ENCODE measurements at places on chromosomes 3 and 15. TPM values are rescaled to one million over a fixed set of nuclear protein-coding genes. Genes with fewer than 3 reads are reported as not detected.

- H3K36me3 ChIP-seq: no peaks in the 10 kb centered on the region
- DNase-seq: no peak
- no peaks in the 10 kb centered on the region for H3K27me3 ChIP-seq
Observed at GRCh38 chr3:11080492-11080891, 73.8 kb upstream of the HRH1 start.

DNA sequence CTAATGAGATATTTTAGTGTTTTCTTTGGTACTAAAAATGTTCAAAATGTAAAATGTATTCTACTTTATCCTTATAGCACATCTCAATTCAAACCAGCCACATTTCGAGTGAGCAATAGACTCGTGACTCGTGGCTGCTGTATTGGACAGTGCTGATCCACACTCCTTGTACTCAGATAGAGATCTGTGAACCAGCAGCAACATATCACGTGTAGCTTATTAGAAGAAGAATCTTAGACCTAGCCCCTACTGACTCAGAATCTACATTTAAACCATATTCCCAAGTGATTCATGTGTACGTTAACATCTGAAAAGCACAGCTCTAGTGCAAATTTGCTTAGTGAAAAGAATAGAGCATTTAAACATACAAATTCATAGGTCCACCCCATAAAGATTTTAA lies 130.9 kb downstream of the IL1RAP start:
- no peaks in the 10 kb centered on the region for H3K4me1 ChIP-seq
- H3K27ac ChIP-seq: no peak overlapping the region
- H3K27me3 ChIP-seq: no peaks in the 10 kb centered on the region
- DNase-seq: no peak
- H3K36me3 ChIP-seq: peaks cover 4% of the 10 kb centered on the region
- no peak overlapping the region for H3K4me3 ChIP-seq

GRCh38 chr15:59562448-59563186 lies 49.0 kb upstream of the GCNT3 start:
- no peak overlapping the region for H3K27ac ChIP-seq
- no peak for DNase-seq
- no peaks in the 10 kb centered on the region for H3K36me3 ChIP-seq
- H3K4me3 ChIP-seq: no peak overlapping the region

GRCh38 chr3:57689367-57690053 lies 3.4 kb downstream of the DENND6A start:
- DNase-seq: no peak
- H3K36me3 ChIP-seq: no peaks in the 10 kb centered on the region
- no peak overlapping the region for H3K27ac ChIP-seq
- H3K4me1 ChIP-seq: peaks cover 46% of the 10 kb centered on the region
- no peaks in the 10 kb centered on the region for H3K27me3 ChIP-seq
- H3K4me3 ChIP-seq: no peak overlapping the region

DNA sequence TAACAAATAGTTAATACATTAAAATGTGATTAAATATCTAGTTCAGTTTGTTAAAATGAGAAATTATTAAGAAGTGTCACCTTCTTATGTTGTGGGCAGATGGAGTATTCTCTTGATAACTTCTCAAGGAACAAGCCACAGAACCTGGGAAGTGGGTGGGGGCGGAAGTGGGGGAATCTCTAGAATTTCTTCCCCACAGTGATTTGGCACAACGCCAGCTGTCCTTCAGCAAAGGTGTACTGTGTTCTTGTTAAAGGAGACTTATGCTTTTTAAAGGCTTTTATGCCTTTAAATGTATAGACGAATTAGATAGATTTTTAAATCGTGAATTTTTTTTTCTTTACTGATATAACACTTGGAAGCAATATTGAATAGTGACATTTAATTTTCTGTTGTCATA lies 42.4 kb downstream of the SEC22A start:
- peaks cover 28% of the 10 kb centered on the region for H3K36me3 ChIP-seq
- H3K27ac ChIP-seq: no peak overlapping the region
- H3K27me3 ChIP-seq: no peaks in the 10 kb centered on the region
- H3K4me3 ChIP-seq: no peak overlapping the region
- peaks cover 9% of the 10 kb centered on the region for H3K4me1 ChIP-seq
- no peak for DNase-seq

DNA sequence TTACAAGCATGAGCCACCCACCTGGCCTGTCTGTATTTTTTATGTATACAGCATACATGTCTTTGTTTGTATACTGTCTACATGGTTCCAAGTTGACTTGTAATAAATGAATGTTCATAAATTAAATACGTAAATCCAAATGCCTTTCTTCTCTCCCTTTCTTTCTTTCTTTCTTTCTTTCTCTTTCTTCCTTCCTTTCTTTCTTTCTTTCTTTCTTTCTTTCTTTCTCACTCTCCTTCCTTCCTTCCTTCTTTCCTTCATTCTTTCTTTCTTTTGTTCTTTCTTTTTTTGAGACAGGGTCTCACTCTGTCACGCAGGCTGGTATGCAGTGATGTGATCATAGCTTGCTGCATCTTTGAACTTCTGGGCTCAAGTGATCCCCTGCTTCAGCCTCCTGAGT lies 17.1 kb upstream of the ZNF710 start:
- H3K27me3 ChIP-seq: no peaks in the 10 kb centered on the region
- H3K4me1 ChIP-seq: no peaks in the 10 kb centered on the region
- H3K4me3 ChIP-seq: no peak overlapping the region
- H3K36me3 ChIP-seq: no peaks in the 10 kb centered on the region
- DNase-seq: no peak

- no peak overlapping the region for H3K27ac ChIP-seq
- H3K4me1 ChIP-seq: no peaks in the 10 kb centered on the region
- no peaks in the 10 kb centered on the region for H3K27me3 ChIP-seq
- no peak overlapping the region for H3K4me3 ChIP-seq
- DNase-seq: no peak
Observed at GRCh38 chr3:184426691-184427141, 46.9 kb downstream of the CHRD start.

DNA sequence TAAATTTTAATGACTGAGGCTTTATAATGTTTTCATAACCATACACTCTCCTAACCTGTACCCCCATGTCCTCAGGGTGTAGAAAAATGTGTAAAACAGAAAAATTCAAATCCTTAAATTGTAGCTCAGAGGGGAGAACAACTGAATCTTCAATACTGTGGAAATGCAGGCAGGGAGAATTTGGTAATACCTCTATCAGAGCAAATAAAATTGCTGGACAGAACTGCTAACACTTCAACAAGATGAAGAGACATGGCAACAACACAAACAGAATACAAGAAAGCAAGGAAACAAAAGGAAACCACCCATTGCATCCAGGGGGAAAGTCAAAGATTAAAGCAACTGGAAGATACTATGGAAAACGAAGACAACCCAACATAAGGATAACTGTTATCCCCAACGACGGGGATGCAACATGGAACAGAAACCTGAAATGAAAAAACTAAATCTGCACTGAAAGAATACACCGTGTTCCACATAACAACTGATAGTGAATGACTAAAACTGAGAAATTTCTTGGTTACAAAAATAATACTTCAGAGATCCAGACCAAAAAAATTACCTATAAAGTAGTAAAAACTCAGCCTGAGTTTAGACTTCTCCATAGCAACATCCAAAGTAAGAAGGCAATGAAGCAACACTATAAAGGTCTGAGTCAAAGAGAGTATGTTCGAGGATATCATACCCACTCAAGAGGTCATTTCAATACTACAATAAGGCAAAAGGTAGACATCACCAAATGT lies 48.5 kb downstream of the HACD2 start:
- H3K27ac ChIP-seq: no peak overlapping the region
- DNase-seq: no peak
- no peaks in the 10 kb centered on the region for H3K27me3 ChIP-seq
- H3K4me1 ChIP-seq: peaks cover 5% of the 10 kb centered on the region
- no peak overlapping the region for H3K4me3 ChIP-seq
- no peaks in the 10 kb centered on the region for H3K36me3 ChIP-seq

- peaks cover 28% of the 10 kb centered on the region for H3K36me3 ChIP-seq
- no peaks in the 10 kb centered on the region for H3K27me3 ChIP-seq
- H3K27ac ChIP-seq: peak overlapping the region; percentile 97
Observed at GRCh38 chr3:16264174-16264707, 502 bp downstream of the DPH3 start.

- peaks cover 6% of the 10 kb centered on the region for H3K4me1 ChIP-seq
- H3K27ac ChIP-seq: no peak overlapping the region
- DNase-seq: no peak
- no peak overlapping the region for H3K4me3 ChIP-seq
- H3K36me3 ChIP-seq: no peaks in the 10 kb centered on the region
Observed at GRCh38 chr3:54056521-54056920, 65.8 kb upstream of the CACNA2D3 start.

DNA sequence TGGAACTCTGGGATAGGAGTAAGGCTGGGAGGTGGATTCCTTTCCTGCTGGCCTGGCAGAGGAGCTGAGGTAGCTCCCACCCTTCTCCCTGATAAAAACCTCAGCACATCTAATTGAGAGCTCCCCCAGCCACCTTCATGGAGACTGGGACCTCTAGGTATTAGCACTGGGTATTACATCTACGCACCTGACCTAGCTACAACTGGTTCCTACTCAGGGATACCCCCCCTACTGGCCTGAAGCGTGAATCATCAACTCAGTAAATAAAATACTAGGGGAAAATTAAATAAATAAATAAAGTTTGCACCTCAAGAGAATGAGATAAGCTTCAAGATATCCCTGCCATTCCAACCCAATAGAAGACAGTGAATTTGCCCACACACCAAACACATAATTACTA lies 140.4 kb downstream of the NEK10 start:
- H3K27me3 ChIP-seq: no peaks in the 10 kb centered on the region
- H3K4me3 ChIP-seq: no peak overlapping the region
- H3K4me1 ChIP-seq: no peaks in the 10 kb centered on the region
- DNase-seq: no peak
- H3K36me3 ChIP-seq: no peaks in the 10 kb centered on the region

GRCh38 chr3:33936921-33937525 lies 138.6 kb downstream of the PDCD6IP start:
- no peaks in the 10 kb centered on the region for H3K36me3 ChIP-seq
- H3K27me3 ChIP-seq: no peaks in the 10 kb centered on the region
- no peak overlapping the region for H3K27ac ChIP-seq
- H3K4me3 ChIP-seq: no peak overlapping the region
- no peak for DNase-seq
- no peaks in the 10 kb centered on the region for H3K4me1 ChIP-seq

GRCh38 chr3:181326637-181327223 lies 337.2 kb upstream of the DNAJC19 start:
- H3K27me3 ChIP-seq: no peaks in the 10 kb centered on the region
- no peak overlapping the region for H3K27ac ChIP-seq
- DNase-seq: no peak
- no peaks in the 10 kb centered on the region for H3K36me3 ChIP-seq

Gene POC1A
- total RNA-seq: 2.7 TPM

Gene STRIT1
- not detected for total RNA-seq

Gene ADPRH
- total RNA-seq: 32.0 TPM

Gene CYP1A2
- not detected for total RNA-seq

Gene C3orf22
- not detected for total RNA-seq

Gene RHOV
- total RNA-seq: 1.5 TPM

Gene ALDH1L1
- 2.8 TPM for total RNA-seq

Measured in lower lobe of right lung (tissue), 2 donors.